ENCODE measurements at places on chromosomes 16 and 17.
A peak's percentile ranks its signal among the peaks of the same experiment; 100 is the strongest.

DNA sequence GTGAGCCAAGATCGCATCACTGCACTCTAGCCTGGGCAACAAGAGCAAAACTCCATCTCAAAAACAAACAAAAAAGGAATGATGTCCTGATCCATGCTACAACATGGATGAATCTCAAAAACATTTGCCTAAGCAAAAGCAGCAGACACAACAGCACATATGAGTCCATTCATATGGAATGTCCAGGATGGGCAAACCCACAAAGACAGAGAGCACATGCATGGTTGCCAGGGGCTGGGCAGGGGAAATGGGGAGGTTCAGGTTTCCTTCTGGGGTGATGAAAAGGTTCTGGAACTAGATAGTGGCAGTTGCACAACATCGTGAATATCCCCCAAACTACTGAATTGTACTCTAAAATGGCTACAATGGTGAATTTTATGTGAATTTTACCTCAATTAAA is 35.3 kb upstream of the RAI1 start:
- peak; percentile 43 for DNase-seq

GRCh38 chr17:40203131-40203530 is 16.0 kb upstream of the WIPF2 start:
- no peak for DNase-seq

DNA sequence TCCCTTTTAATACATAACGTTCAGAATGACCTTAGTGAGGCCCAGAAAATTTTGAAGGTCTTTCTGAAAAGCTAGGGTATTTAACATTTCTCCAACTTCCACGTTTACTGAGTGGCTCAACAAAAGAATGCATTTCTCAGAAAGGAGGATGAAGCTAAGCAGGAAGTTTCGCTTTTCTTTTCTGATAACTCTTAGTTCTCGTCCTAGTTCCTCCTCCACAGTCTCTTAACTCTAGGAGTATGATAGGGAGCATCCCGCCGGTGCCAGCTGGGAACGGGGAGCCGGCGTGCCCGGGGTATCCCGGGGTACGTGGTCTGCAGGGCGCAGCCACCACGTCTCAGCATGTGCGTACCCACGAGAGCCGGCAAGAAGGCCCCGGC is 363 bp downstream of the KARS1 start:
- DNase-seq = no peak

GRCh38 chr17:7144213-7144612 is 29.6 kb upstream of the ASGR2 start:
- no peak for DNase-seq

- peak; percentile 44 for DNase-seq
Observed at GRCh38 chr16:79613009-79613408, 12.5 kb upstream of the MAF start.

GRCh38 chr17:66398059-66398458 is 95.6 kb downstream of the PRKCA start:
- DNase-seq = no peak

GRCh38 chr16:57137043-57137442 is 44.7 kb downstream of the CPNE2 start:
- DNase-seq = no peak

DNA sequence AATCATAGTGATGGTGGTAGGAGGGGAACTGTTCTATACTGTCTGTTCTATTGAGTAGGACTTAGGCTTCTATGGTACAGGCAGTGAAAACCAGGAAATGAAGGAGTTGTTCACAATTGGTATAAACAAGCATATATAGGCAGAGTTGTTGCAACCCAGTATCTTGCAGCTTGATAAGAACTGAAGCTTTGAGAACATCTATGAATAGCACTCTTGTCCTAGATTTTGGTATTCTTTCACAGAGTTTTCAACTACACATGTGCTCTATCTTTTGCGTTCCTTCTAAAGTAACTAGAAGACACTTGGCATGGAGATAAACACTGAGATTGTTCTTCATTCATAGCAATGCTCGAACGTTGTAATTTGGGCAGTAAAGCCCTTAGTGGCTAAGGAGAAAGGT is 91.8 kb downstream of the KCNJ2 start:
- no peak for DNase-seq

DNA sequence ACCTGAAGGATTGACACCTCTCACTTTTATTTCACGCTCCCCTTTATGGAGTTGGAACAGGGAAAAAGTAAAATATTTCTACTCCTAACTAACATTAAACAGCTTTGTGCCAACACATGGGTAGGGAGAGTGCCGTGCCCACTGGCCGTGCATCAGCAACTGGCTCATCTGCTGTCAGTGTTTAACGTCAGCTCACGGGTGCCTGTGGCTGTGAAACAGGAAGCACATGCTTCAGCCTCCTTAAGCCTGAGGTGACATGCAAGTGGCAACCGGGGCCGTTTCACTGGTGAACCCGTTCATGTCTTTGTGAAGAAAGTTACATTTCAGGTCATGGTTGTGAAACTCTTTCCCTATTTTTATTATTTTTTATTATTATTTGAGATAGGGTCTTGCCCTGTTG is 3.2 kb downstream of the SPG7 start:
- DNase-seq = no peak

GRCh38 chr16:70161350-70161749 is 12.2 kb upstream of the CLEC18C start:
- no peak for DNase-seq

DNA sequence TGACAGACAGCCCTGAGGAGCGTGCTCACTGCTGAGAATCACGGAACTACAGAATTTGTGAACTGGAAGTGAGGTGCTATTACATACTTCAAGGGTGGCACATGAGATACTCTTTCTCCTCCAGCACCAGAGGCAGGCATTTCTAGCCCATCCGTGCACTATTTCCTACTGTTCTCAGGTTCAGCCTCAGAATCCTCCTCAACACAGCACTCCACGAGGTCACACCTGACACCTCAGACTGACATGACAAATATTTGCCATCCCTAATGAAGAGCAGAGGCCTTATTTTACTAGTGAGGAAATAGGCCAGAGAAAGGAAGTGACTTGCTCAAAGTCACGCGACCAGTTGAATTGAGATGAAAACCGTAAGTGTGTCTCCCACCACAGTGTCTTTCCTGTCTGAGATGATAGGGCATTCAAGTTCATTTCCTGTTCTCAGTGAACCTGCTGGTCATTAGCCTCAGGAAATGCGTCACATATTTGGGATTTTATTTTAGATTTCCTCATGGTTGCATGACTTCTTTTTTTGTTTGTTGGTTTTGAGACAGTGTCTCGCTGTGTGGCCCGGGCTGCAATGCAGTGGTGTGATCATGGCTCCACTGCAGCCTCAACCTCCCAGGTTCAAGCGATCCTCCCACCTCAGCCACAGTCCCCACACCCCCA is 23.6 kb downstream of the SEZ6 start:
- peak; percentile 28 for DNase-seq

- peak; percentile 96 for DNase-seq
Observed at GRCh38 chr17:76737676-76738467, at the start of gene MFSD11. MFSD11 (plus strand) TSS chr17:76738119; CDS start chr17:76738353, 234 bp downstream.

GRCh38 chr17:31726980-31727427 is 132.0 kb downstream of the COPRS start:
- DNase-seq = peak; percentile 62

DNA sequence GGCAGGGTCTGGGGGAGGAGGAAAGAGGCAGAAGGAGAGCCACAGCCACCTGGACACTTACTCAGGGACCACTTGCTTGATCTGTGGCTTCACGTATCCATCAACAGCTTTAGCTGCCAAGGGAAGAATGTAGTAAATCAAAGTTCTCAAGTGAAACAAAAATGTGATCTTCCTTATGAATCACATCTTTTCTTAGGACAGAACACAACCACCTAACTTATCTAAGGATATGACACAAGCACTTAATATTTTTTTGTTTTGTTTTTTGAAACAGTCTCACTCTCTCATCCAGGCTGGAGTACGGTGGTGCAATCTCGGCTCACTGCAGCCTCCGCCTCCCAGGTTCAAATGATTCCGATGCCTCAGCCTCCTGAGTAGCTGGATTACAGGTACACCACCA is 8.4 kb upstream of the GHDC start:
- no peak for DNase-seq

DNA sequence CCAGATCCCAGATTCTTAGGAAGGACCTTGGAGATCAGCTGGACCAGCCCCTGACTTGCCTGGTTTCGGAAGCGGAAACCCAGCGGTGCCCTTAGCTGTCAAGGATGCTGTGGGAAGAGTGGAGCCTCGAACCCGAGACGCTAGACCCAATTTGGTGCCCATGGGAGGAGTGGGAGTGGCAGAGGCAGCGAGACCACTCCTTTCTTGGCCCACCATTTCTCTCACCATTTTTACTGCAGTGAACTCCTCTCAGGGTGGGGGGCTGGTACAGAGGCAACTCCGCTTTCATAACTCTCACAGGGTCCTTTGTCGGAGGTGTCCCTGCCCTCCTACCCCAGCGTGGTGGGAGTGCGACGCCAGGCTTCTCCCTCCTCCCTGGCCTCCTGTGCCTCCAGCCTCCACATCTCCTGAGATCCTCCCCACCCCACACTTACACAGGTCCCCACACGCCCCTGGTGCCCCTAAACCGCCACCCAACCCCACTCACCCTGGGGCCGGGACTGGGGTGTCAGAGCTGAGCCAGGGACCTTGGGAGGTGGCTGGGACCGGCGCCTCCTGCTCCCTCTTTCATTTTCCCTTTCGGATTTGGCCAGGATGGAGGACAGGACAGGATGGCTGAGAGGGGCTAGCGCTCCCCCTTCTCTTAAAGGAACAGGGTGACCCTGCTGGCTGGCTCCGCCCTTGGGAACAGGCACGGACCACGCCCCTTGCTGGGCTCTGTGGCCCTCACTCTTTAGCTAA is at the start of gene GJD3:
Gene GJD3, minus strand, starts transcription at position 617 of the 741 bp plus-strand sequence. CDS start 922 bp downstream, outside the sequence.
- DNase-seq = no peak

DNA sequence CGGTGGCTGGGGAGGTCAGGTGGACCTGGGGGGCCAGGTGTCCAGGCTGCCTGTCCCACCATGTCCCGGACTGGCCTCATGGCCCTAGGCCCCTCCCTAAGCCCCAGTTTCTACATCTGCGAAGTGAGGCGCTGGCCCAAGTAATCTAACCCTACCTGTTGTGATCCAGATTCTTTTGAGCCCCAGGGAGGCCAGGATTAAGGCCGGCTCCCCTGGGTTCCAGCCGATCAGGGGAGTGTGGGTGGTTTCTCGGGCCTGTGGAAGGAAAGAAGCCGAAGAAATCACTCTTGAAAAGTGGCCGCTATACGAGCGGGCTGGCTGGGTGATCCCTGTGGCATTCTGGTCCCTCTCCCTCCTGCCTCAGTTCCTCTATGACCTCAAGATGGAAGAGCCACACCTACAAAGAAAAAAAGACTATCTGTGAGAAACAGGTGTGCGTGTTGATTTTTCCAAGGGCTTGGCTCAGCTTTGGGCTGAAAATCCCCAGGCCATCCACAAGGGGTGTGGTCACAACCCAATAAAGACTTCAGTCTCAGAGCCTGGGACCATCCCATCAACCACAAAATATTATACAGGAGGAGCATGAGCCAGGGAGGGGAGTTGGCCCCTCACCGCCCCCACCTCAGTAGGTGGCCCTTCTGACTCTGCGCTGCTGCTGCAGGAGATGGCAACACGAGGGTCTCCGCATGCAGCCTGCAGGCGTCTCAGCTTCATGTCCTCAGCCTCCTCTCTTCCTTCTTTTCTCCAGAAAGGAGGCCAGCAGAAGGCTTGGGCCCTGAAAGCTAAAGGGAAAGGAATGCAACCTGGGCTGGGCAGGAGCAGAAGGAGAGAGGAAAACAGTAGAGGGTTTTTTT is 20.3 kb downstream of the GPR142 start:
- no peak for DNase-seq

- DNase-seq = no peak
Observed at GRCh38 chr17:32264823-32265191, 825 bp upstream of the RHBDL3 start.

DNA sequence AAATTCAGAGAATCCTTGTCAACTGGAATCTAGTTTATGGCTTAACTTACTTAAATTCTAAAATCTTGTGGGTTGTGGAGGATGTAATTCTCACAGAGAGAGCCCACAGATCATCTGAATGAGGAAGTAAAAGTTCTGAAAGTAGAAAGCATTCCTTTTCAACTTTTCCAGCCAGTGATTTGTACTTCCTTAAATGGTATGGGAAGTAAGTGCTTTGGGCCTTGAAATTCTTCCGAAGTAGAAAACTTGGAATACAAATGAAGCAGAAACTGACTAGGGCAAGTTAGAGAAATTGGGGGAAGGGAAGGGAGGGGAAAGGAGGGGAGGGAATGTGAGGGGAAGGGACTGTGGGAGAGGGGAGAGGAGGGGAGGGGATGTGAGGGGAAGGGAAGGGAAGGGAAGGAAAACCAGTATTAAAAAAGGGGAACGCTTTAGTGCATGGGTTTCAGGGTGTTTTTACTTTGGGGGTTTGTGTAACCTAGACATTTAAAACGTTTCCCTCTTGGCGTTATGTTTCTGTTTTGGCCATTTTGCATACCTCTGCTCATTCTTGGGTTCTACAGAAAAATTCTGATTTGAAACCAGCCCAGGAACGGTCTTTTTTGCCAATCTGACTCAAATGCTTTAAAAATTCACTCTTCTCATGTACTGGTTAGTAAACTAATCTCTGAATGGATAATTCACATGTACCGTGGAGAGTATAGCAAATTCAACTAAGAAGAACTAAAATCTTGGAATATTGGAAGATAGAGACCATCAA is 15.5 kb upstream of the SNTB2 start:
- peak; percentile 82 for DNase-seq

DNA sequence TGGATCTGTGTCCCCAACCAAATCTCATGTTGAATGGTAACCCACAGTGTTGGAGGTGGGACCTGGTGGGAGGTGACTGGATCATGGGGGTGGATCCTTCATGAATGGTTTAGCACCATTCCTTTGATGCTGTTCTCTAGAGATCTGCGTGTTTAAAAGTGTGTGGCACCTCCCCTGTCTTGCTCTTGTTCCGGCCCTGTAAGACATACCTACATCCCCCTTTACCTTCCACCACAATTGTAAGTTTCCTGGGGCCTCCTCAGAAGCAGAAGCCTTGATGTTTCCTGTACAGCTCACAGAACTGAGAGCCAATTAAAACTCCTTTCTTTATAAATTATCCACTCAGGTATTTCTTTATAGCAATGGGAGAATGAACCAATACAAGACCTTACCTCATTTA is 257.7 kb downstream of the XYLT1 start:
- no peak for DNase-seq

- no peak for DNase-seq
Observed at GRCh38 chr17:81440511-81441244, 45.4 kb downstream of the BAHCC1 start.

DNA sequence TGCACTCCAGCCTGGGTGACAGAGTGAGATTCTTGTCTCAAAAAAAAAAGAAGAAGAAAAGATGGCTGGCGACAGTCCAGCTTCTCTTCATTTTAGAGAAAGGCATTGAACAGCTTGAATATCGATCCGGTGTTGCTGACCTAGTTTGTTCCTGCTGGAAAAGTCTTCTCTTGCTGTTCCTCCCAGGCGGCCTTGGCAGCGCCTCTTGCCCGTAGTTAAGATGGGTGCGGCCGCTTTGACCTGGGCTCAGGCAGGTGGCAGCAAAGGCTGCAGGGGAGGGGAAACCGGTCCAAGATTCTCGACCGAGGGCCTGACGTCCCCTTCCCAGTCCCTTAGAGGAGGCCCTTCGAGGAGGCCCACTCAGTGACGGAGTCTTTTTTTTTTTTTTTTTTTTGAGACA is 3.8 kb upstream of the ZNF764 start:
- DNase-seq = no peak

- DNase-seq = peak; percentile 24
Observed at GRCh38 chr17:65102788-65103187, 34.4 kb upstream of the RGS9 start.

GRCh38 chr16:69179328-69180010 is 7.5 kb upstream of the SNTB2 start:
- DNase-seq = peak; percentile 91

- DNase-seq = no peak
Observed at GRCh38 chr17:36743130-36743529, 141.7 kb downstream of the MRM1 start.
